ENCODE measurements at places on chromosomes 11 and 22.

GRCh38 chr11:42596576-42597145, 715.1 kb upstream of the API5 start:
- no peak for DNase-seq

GRCh38 chr11:65856689-65857499, 1.1 kb downstream of the CFL1 start:
- DNase-seq, result peak; percentile 63

DNA sequence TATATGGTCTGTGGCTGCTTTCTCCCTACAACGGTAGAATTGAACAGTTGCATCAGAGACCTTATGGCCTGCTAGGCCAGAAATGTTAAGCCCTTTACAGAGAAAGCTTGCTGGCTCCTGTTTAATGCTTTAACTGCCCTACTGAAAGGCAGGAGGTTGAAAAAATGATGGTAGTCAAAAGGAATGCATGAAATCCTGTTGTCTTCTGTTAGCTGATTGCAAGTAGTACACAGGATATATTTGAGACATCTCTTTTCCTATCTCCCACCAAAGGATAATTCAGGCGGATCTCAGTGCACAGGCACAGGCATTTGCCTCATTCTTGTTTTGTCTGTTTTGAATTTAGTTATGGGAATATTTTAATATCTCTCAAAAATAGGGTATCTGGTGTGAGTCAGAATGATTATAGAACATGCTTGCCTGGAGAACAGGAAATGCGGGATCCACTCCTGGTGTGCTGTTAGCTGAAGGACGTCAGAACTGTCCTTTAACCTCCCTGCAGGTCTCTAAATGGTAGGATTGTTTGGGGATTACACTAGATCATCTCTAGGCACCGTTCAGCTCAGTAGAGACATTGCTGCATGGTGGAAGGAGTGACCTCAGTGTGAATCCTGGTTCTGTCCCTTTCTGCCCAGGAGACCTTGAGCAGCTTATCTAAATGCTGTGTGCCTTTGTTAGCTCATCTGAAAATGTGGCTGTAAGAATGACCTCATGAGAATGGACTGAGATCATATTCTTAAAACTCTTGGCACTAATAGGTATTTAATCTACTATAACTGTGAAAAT, 49.5 kb downstream of the PACS1 start:
- DNase-seq, result no peak

DNA sequence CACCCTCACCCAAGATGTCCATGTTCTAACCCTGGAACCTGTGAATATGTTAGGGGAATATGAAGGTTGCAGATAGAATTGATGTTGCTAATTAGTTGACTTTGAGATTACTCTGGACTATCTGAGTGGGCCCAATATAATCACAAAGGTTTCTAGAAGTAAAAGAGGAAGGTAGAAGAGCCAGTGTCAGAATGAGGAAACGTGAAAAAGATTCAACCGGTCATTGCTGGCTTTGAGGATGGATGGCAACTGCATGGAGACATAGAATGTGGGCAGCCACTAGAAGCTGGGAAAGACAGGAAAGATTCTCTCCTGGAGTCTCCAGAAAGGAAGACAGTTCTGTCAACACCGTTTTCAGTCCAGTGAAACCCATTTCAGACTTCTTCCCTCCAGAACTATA, 86.6 kb downstream of the CLPB start:
- no peak for DNase-seq

GRCh38 chr11:75526192-75526541, 426 bp upstream of the GDPD5 start:
- DNase-seq, result no peak
